Posterior cingulate gyrus (tissue), 11 donors: ENCODE measurements at places on chromosomes 4 and X.

DNA sequence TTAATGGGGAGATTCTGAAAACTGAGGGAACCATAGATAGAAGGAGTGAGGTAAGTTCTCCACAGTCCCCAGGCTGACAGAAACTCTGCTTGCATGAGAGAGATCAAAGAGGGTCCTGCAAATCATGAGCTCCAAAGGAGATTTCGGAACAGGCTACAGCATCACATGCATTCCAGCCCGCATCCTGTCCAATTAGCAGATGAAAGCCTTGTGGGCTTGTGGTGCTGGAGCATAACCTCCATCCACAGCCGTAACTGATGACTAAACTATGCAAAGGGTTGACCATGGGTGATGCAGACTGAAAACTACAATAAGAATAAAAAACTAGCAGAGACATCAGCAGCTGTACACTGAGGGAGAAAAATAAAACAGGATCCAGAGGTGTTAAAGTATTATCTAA lies 654.5 kb downstream of the TLL1 start:
- DNase-seq: no peak

GRCh38 chr4:85028910-85029309 lies 62.4 kb upstream of the WDFY3 start:
- DNase-seq: no peak

- no peak for DNase-seq
Observed at GRCh38 chrX:132883358-132883915, 75.0 kb downstream of the HS6ST2 start.

- no peak for DNase-seq
Observed at GRCh38 chr4:54093324-54094240, 6.4 kb upstream of the GSX2 start.

DNA sequence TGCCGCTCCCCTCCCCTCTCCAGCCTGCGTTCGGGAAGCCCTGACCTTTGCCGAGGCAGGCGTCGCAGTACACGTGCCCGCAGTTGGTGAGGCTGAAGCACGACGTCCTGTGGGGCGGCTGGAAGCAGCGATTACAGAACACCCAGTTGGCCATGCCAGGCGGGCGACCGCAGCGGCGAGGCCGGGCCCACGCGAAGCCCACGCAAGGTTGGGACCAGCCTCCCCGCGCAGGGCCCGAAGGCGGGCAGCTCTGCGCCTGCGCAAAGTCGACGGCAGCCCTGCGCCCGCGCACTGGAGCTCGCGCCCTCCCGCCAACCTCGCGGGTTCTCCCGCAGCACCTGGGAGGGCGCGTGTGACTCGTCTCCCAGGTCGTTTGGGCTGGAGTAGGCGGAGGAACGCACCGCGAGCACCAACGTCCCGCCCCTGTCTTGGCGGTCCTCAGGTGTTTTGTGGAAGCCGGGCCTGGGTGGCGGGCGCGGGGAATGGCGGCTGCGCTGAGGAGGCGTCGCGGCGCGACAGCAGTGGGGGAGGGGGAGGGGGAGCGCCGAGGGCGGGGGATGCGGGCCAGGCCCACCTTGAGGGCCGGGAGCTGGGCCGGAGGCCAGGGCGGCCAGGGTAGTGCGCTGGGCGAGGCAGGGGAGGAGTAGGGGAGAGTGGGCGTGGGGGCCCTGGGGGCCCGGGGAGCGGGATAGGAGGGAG lies at the start of gene RNF212:
Gene RNF212, minus strand, starts transcription at position 254 of the 699 bp plus-strand sequence. Its CDS starts 100 bp downstream, at position 154.
- DNase-seq: no peak

- DNase-seq: no peak
Observed at GRCh38 chr4:114727461-114727860, 128.9 kb downstream of the UGT8 start.

GRCh38 chrX:126552313-126553022 lies at the start of gene DCAF12L1:
Gene DCAF12L1, minus strand, starts transcription at chrX:126552814. Its CDS starts 206 bp downstream, at chrX:126552608.
- DNase-seq: no peak

DNA sequence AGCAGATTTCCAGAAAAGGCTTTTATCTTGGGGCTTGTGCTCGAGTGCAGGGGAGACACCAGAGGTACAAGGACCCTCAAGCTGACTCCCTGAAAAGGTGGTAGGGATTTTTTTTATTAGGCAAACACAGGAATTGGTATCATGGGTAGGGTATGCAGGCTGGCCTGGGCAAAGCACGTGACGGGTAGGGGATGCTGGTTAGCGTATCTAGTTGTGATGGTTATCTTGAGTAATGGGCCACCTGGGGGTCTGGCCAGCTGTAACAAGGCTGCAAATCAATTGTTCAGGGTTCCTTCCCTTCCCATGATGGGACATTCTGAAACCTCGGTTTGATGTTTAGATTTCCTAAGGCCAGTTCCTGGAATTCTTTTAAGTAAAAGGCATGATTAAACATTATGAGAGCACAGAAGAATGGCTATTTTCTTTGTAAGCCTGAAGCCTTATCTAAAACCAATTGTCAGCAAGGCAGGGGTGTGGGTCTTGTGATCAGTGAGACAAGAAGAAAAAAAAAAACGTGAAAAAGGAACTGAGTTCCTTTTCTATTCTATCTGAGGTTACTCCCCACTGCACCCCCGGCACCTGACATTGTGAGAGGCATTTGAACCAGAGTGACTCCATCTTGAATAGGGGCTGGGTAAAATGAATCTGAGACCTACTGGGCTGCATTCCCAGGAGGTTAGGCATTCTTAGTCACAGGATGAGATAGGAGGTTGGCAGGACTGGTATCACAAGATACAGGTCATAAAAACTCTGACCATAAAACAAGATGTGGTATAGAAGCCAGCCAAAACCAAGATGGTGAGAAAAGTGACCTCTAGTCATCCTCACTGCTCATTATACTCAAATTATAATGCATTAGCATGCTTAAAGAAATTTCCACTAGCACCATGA lies 64.2 kb upstream of the S100G start:
- no peak for DNase-seq

- DNase-seq: no peak
Observed at GRCh38 chr4:84051639-84052038, 447.5 kb downstream of the NKX6-1 start.

DNA sequence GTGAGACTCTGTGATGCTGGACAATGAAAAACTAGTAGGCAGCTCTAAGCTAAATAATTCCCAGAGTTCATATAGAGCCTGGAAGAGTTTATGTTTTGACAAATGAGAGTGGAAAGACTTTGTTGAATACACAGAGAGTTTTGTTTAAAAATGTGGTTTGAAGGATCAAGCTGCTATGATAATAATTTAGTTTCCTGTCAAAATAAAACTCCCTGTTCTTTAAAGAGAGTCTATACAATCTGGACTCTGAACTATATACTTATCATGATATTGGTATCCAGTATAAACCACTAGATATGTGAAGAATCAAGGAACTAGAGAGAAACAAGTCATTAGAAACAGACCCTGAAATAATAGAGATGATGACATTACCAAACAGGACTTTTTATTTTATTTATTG lies 158.6 kb downstream of the C4orf33 start:
- DNase-seq: no peak

DNA sequence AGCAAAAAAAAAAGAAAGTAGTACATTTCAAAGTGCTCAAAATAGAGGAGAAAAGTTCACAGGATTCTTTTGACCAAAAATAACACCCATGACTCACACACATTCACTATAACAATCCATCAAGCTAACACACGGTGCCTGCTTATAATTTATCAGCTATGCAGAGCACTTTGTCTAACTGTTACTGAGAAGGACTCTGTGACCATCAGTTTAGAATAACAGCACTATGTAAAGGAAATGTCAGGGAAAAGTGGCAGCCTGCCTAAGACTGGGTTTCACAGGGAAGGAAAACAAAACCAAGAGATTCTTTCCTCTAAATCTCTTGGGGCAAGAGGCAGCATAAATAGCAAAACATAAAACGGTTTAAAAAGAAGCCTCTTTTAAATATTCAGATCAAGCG lies 54.8 kb downstream of the CCDC149 start:
- no peak for DNase-seq

GRCh38 chrX:119648421-119648775 lies 42.2 kb upstream of the NKRF start:
- DNase-seq: no peak
